ENCODE measurements at places on chromosomes 16 and 17.

GRCh38 chr16:83212301-83212841, 585.6 kb downstream of the CDH13 start:
- DNase-seq: no peak

- no peak for DNase-seq
These were observed 24.0 kb upstream of the GRIN2A start for GRCh38 chr16:10206215-10206614.

GRCh38 chr17:80101946-80102663, 724 bp downstream of the GAA start:
- peak; percentile 59 for DNase-seq

- DNase-seq: no peak
These were observed 121.9 kb downstream of the CDYL2 start for GRCh38 chr16:80682421-80683070.

DNA sequence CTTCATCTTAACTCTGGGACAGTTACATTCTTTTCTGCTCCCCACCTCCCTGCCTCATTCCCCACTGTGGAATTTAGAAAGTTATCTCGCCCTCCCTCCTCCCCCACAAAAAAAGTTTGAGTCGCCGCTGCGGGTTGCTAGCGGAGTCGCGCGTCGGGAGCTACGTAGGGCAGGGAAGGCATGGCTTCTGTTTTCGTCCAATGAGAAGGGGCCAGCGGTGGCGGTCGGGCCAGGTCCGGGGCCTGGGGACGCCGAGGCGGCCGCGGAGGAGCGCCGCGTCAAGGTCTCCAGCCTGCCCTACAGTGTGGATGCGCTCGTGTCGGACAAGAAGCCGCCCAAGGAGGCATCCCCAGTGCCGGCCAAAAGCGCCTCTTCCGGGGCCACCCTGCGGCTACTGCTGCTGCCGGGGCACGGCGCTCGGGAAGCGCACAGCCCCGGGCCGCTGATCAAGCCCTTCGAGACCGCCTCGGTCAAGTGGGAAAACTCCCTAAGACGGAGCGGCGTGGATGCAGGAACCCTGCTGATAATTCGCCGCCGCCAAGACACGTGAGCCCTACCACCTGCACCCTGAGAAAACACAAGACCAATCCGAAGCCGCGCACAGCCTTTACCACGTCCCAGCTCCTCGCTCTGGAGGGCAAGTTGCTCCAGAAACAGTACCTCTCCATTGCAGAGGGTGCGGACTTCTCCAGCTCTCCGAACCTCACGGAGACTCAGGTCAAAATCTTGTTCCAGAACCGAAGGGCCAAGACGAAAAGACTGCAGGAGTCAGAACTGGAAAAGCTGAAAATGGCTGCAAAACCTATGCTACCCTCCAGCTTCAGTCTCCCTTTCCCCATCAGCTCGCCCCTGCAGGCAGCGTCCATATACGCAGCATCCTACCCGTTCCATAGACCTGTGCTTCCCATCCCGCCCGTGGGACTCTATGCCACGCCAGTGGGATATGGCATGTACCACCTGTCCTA, 8.9 kb downstream of the OR4D1 start:
- peak; percentile 14 for DNase-seq

GRCh38 chr17:77020973-77021372, 119.8 kb upstream of the SEC14L1 start:
- DNase-seq: no peak

DNA sequence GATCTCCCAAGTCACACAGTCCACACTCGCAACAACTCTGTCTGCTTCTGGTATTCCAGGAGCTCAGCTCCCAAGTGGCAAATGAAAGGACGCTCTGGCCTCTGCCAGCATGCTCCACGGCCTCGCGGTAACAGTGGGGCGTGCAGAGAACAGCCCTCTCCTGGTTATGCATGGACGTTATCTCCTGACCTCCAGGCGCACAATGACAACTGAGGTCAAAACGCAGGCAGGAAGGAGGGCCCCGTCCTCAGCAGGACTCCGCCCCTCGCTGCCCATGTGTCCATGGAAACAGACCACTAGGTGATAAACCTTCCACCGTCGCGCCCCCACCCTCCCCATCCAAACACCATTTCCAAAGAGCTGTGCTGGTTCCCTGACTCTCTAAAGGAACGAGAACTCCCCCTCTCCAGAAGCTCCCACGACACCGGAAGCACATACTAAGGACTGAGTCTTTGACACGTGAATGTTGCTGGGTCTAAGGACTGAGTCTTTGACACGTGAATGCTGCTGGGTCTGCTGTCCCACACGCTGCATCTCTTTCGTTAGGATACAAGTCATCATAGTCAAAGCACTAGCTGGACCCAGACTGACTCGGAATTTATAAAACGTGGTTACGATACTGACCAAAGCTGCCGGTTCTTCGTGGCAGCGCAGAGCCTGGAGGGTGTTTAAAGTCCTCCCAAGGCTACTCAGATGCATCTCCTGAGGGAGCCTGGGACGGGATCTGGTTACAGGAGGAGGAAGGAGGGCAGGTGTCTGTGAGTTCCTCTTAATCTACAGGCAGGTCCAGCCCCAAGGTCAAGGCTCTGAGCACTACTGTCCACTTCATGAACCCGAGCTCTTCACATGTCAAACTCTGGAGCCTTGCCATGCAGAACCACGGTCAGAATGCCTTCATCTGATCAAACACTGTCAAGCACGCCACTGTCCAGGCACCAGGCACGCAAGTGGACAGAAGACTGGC, 43.9 kb downstream of the KLHDC4 start:
- DNase-seq: no peak

- DNase-seq: peak; percentile 46
These were observed at the start of gene ABR for GRCh38 chr17:1179818-1180742. ABR (minus strand) TSS chr17:1179981; CDS start chr17:1179727, 254 bp downstream.

- DNase-seq: no peak
These were observed 46.5 kb upstream of the CRISPLD2 start for GRCh38 chr16:84773312-84773711.

GRCh38 chr16:7571366-7571765, 238.7 kb downstream of the RBFOX1 start:
- no peak for DNase-seq

DNA sequence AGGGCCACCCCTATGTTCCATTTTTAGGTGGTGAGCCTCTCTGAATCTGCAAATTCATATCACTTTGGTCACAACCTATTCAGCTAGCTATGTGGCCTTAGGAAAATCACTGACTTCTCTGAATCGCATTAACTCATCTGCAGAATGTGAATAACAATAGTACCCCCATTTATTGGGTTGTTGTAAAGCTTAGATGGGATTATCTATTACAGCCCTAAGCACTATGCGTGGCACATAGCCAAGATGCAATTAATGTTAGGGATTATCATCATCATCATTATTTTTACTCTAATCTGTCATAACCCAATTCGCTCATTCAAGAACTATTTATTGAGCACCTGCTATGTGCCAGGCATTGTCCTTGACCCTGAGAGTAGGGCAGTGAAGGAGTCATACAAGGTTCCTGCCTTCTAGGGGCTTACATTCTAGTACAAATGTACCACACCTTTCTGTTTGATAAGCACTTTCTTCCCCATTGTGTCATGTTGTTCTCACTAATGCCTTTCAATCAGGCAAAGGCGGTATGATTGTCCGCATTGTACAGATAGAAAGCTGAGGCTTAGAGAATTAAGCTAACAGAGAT, 38.5 kb downstream of the CHD9 start:
- no peak for DNase-seq

DNA sequence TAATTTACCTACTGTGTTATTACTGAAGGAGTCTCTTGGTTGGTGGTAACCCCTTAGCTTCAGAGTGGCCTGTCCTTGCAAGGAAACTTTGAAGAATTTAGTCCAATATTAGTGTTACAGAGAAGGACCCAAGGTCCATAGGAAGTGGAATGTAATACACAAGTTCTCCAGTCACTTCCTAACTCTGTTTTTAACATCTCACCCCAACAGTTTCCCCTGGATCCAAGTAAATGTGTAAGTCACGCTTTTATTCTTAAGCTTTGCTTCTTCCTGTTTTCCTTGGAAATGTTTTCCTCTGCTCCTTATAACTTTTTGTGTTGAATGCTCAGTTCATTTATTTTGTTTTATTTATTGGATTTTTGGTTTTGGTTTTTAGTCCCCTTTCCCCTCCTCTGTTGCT, 25.9 kb upstream of the RPRML start:
- no peak for DNase-seq

GRCh38 chr16:1779741-1780676, 2.4 kb downstream of the SPSB3 start:
- DNase-seq: no peak

- no peak for DNase-seq
These were observed at the start of gene OMG for GRCh38 chr17:31297090-31297489. OMG (minus strand) TSS chr17:31297239; CDS start chr17:31296331, 908 bp downstream.

GRCh38 chr17:41967141-41967920, 736 bp downstream of the CNP start:
- DNase-seq: no peak

All from CD14-positive monocyte (primary cell).